ENCODE measurements at places on chromosomes 13 and 19.

GRCh38 chr13:93422980-93423543, 196.5 kb downstream of the GPC6 start:
- DNase-seq, result no peak

GRCh38 chr19:54928299-54928698, 19.0 kb downstream of the NLRP7 start:
- no peak for DNase-seq

GRCh38 chr13:69474011-69474685, 633.5 kb upstream of the ATXN8OS start:
- peak; percentile 20 for DNase-seq

GRCh38 chr19:14391156-14391821, 10.0 kb downstream of the ADGRE5 start:
- DNase-seq, result no peak

DNA sequence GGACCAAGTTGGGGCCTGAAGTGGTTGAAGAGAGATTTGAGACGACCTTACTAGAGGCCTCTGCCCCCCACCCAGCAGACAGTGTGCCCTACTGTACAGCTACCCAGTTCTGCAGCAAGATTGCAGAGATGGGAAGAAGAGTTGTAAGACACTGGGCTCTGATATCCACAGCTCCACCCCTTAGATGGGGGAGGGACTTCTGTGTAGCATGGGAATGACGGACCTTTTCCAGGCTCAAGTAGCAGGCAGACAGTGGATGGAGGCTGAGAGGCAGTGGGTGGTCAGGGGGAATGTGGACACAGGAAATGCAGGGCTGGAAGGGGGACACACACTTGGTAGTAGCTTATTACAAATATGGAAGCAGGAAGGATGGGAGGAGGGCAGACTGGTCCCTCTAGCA, 13.0 kb downstream of the LRFN3 start:
- no peak for DNase-seq

DNA sequence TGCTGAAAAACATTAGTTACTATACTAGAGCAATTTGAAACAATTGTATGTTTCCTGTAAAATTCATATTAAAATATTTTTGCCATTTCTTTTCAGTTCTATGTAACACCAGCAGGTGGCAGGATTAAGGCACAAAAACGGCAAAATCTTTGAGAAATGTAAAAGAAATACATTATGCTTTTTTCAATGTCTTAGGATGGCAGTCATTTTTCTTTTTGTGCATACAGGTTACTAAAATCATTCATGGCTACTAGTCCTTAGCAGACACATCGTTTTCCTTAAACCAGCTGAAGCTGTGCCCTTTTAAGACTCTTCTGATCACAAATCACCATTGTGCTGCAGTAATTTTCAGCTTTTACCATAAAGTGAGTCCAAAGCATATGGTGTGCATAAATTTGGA, 800.7 kb upstream of the SLITRK5 start:
- no peak for DNase-seq

DNA sequence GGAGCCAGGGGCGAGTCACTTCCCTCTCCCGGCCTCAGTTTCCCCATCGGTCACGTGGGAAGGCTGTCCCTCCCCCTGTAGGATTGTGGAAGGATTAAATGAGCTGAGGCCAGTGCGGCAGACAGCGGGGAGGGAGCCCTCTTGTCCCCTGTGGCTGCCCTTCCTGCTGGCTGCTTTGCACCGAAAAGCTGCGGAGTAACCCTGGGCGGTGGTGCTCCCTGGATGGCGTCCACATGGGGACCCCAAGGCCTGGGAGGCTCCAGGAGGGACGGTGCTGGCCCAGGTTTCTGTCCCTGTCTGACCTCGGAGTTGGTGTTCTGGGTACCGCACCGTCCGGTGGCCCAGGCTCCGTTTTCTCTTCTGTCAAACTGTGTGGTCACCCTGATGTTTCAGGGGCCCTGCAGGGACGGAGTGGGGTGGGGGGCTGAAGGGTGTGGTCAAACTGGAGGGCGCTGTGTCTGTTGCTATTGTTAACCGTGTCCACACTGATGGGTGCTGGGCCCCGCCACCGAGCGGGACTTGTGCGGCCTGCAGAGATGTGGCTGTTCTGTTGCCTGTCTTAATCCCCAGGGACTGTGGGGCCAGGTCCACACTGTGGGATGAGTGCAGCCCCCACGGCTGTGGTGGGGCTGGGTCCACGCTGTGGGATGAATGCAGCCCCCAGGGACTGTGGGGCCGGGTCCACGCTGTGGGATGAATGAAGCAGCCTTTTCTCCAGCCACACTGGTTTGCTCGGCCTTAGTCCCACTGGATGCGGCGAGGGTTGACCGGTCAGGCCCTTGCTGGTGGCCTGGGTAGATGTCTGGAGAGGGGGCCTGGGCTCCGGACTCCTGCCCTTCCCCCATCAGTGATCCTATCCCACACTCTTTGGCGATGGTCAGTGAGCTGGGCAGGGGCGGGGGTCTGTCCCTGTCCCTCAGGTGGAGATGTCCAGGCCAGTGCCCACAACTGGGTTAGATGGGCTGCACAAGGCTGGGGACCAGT, 6.9 kb downstream of the GNA11 start:
- DNase-seq, result no peak

DNA sequence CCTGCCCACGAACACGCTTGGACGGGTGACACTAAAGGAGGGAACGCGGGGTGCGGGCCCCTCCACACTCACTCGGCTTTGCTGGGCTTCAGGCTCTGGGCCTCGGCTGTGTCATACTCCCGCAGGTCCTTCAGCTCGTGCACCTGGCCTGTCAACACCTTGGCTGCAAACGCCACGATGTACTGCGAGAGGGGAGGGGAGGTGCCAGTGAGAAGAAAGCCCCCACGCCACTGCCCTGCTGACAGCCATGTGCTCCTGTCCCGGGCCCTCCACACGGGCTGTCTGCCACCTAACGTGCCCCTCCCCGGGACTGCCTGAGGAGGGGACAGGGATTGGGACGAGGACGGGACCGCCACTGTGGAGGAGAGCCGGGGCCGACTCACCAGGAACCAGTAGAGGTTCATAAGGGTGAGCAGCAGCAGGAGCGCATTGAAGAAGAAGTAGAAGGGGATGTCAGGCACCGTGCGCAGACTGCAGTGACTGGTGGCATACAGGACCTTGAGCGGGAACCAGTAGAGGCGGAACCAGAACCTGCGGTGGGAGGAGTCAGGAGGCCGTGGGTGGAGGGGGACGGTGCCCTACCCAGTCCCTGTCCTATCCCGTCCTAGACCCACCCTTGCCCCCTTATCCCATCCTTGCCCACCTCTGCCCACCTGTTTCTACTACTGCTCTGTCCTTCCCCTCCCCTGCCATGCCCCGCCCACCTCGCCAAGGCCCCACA, 16.9 kb downstream of the CERS1 start:
- DNase-seq, result no peak

- DNase-seq, result no peak
Observed at GRCh38 chr13:96415831-96416385, 326.0 kb downstream of the HS6ST3 start.

DNA sequence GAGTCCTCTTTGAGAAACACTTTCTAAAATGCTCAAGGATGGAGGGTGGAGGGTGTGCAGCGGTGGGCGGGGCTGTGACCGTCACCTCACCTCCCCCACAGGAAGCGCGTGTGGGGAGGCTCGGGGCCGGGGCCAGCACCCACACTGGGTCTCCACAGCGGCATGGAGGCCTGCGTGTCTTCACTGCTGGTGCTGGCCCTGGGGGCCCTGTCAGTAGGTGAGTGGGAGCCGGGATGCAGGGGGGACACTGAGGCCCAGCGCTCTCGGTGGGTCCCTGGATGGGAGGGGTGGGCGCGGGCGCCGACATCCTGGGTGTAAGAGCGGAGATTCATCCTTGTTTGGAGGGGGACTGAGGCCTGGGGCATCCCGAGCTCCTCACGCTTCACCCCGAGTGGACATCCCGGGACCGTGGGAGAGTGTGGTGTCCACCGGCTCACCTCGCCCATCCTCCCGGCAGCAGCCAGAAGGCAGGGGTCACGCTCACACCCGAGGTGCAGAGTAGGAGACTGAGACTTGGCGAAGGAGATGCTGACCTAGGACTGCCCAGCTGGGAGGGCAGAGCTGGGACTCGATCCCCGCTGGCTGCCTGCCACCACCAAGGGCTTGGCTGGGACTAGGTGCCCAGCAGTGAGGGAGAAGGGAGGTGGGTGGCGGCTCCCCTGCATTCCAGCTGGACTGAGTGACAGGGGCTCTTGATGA, at the start of gene GZMM:
Gene GZMM (plus strand): TSS at position 144 of the 699 bp plus-strand sequence. CDS start 19 bp downstream, at position 163.
- DNase-seq, result no peak

DNA sequence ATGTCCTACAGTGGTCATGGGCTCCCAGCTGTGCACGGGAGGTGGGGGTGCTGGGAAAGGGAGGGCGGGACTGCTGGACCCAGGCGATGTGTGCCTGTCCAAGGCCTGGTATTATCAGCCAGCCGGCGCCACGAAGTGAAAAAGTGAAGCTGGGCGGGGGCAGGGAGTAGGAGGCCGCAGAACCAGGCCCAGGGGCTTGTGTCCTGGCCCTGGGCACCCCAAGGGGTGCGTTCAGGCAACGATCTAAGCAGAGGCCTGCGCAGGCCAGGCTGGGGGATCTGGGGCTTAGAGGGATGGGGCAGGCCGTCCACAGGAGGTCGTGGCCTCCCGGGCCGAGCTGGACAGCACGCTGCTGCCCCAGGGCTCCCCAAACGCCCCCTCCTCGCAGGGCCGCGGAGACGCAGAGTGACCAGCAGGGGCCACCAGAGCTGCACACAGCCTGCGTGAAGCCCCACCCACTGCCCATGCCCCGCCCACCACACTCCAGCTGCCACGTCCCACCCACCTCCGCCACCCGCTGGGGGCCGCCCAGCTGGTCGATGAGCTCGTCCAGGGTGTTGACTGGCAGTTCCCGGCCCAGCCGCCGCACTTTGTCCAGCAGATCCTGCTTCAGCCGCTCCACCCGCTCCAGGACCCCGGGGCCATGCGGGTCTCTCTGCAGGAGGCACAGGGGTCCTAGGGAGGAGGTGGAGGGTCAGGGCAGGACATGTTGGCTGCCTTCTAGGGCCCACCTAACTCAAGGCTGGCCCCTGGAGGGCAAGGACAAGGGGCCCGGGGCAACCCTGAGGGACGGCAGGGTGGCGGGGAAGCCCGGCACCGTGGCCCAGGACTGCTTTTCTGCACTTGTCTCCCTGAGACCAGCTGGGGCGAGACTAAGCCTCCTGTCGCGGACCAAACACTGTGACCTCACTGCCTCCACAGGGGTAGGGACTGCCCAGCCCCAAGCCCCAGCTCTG, 9.5 kb downstream of the GPX4 start:
- peak; percentile 34 for DNase-seq

GRCh38 chr13:111232191-111232590, 88.3 kb upstream of the TEX29 start:
- DNase-seq, result no peak

DNA sequence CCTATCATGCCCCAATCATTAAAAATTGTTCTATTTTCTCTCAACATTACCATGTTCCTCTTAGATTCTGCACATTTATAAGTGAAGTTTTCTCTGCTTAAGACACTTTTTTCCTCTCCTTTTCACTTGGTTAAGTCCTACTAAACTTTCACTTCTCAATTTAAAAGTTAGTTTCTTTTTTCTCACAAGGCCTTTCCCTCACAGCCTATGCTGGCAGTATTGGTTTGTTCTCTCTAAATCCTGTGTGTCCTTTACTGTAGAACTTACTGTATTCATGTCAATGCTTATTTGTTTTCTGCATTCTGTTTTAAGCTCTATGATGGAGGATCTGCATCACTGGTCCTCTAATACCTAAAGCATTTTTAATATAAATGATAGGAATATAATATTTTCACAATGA, 2816.6 kb downstream of the PCDH9 start:
- no peak for DNase-seq

DNA sequence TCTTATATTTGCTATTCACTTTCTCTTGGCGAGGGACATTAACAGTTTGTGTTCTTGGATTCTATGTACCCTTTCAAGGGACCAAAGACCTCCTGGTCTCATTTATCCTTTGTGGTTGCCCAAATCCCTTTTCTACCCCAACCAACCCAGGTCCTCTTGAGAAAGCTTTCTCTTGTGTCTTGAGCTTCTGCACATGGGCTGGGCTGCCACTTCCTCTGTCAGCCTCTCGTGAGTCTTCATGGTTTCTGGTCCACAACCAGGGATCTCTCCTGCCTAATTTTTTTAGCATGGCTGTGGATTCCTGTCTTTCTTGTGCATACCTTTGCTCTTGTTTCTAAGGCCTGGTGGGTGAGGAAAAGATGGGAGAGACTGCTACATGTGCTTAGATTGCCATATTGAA, 14.9 kb downstream of the TIMM13 start:
- no peak for DNase-seq

DNA sequence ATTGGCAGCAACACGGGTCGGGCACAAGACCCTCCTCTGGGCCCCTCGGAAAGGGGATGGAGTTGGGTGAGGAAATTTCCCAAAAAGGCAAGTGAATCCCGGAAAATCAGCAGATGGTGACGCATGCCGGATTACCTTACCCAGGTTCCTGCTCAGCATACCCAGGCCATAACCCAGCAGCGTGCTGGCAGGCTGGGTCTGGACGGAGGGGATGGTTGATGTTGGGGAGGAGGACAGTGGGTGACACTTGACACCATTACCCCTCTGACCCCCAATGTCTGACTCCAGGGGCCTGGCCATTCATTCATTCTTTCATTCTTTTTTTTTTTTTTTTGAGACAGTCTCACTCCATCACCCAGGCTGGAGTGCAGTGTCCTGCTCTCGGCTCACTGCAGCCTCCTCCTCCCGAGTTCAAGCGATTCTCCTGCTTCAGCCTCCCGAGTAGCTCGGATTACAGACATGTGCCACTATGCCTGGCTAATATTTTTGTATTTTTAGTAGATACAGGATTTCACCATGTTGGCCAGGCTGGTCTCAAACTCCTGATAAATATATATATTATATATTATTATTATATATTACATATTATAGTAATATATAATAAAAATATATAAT, 799 bp downstream of the PVR start:
- peak; percentile 6 for DNase-seq

DNA sequence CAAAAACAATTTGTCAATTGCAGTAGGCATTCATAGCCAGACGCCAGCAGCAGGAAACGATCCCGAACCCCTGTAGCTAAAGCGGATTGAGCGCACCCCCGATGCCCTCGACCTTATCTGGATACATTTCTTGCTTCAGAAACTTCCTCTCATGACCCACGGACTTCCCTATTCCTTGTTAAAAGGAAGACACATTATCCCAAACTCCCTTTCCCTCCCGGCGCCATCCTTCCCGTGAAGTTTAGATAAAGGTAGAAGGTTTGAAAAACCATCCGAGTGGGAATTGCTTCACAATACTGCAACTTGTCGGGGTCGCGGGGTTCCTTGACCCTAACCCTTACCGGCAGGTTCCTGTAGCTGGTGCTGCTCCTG, 977 bp downstream of the PCDH20 start:
- no peak for DNase-seq

- no peak for DNase-seq
Observed at GRCh38 chr13:96499656-96500055, 409.7 kb downstream of the HS6ST3 start.

GRCh38 chr19:7195046-7195445, 99.2 kb downstream of the INSR start:
- no peak for DNase-seq

Data from NCI-H446 treated with DMSO at 0.1 percent for 48 hours (cell line).